NCI-H1417 (cell line): ENCODE measurements at places on chromosomes 7 and 10.

DNA sequence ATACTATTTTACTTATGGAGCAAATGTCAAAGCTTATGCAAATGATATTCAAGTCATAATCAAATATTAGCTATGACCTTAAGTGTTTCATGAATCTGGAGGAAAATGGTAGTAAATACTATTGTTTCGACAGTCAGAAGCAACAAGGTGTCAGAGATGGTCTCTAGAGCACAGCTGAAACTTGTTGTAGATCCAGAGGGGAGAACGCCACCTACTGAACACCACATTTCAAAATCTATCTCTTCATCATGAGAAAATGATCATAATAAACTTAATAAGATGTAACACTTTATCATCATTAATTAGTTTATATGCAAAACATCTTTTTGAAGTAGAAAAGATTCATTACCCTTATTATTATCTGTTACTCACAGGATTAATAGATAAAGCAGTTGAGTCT, 418.7 kb downstream of the GATA3 start:
- DNase-seq = no peak

- DNase-seq = no peak
Observed at GRCh38 chr10:67288688-67289410, 363.0 kb downstream of the LRRTM3 start.

GRCh38 chr7:151631953-151632749, 112.5 kb upstream of the RHEB start:
- peak; percentile 90 for DNase-seq

- no peak for DNase-seq
Observed at GRCh38 chr7:11153694-11154093, 180.0 kb downstream of the PHF14 start.

- no peak for DNase-seq
Observed at GRCh38 chr7:41731493-41732435, 28.9 kb upstream of the INHBA start.

GRCh38 chr7:83873459-83873858, 224.5 kb upstream of the SEMA3E start:
- DNase-seq = no peak

DNA sequence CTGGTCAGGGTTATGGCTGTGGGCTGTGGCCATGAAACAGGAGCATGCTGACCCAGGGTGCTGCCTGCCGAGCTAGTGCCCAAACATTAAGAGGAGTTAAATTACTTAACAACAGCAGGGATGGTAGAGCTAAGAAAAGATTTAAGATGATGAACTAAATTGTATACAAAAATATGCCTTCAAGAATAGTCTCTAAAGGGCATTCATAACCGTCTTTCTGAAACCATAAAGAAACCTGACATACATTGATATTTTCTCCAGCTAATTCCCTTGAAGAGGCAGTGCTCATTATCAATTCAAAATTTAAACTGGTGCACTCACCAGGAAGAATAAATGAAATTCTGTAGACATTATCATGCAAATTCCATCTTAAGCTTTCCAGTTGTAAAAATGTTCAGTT, 265.8 kb upstream of the TAC1 start:
- no peak for DNase-seq

DNA sequence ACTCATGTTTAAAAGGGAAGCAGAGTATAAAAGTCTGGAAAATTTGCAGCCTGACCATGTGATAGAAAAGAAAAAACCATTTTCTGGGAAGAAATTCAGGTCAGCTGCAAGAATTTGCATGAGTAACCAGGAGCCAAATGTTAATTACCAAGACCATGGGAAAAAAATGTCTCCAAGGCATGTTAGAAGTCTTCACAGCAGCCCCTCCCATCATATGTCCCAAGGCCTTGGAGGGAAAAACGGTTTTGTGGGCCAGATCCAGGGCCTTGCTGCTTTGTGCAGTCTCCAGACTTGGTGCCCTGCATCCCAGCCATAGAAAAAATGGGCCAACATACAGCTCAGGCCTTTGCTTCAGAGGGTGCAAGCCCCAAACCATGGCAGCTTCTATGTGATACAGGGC, 1019.6 kb upstream of the SORCS1 start:
- DNase-seq = no peak

- DNase-seq = no peak
Observed at GRCh38 chr7:17488829-17489228, 190.4 kb downstream of the AHR start.

DNA sequence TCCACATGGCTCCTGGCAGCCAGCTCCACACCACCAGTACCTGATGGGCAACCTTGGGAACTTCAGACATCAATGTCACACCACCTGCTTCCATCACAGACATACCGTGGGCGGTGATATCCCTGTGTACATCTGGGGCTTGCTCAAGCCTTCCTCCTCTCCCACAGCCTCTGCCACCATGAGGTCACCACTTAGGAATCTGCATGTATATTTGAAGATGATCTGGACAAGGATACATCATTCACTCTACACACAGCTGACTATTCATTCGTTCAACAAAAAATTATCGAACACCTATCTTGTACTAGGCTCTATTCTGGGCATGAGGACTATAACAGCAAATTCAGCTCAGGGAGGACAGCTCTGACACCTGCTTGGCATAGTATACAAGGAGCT, 6.8 kb downstream of the DLG5 start:
- DNase-seq = no peak

DNA sequence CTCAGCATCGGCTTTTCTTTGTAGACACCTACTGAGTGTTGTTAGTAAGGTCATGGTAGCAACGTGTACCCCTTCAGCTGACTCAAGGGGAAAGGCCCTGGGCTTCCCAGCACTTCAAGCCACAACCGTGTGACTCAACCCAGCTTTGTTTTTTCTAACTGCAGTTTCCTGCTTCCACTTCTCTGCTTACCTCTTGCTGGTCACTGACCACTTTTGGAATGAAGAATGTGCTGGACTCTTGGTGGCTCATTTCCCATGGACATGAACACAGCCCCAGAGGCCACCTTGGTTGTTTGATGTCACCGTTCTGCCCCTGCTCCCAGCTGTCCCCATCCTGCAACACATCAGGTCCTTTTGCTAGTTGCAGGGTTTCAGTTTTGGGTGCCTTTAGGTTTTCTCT, 69.5 kb upstream of the ZNF438 start:
- no peak for DNase-seq

DNA sequence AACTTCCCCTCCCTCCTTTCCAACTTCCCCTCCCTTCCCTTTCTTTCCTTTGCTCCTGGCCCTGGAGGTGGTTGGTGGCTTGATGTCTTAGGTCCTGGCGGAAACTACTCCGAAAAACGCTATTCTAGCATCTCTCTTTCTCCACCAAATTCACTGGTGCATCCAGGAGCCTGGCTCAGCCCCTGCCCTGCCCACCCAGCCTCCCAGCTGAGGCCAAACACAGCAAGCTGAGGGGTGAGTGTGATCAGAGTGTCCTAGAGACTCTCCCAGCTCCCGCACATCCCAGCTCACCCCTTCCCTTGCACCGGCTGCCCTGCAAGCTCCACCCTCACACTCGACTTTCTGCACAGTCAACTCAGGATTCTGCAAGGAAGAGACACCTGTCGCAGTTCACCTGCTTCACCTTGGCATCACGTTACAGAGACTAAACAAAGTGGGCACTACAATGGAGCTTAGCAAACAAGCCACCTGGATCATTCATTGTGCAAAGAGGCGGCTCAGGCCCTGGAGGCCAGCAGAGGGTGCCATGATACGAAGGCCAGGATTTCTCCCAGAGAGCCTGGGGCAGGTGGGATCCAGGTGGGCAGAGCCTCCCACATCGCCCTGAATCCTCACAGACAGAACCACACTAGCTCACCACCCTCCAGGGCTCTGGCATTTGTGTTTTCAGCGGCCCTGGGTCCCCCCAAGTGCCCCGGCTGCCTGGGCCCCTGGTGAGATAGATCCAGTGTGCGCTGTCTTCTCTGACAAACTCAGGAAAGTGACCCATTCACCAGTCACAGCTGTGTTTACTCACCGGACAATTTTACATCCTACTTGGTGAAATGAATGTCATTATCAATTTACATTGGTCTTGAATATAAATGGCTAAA, 169.6 kb downstream of the TCERG1L start:
- DNase-seq = peak; percentile 81

DNA sequence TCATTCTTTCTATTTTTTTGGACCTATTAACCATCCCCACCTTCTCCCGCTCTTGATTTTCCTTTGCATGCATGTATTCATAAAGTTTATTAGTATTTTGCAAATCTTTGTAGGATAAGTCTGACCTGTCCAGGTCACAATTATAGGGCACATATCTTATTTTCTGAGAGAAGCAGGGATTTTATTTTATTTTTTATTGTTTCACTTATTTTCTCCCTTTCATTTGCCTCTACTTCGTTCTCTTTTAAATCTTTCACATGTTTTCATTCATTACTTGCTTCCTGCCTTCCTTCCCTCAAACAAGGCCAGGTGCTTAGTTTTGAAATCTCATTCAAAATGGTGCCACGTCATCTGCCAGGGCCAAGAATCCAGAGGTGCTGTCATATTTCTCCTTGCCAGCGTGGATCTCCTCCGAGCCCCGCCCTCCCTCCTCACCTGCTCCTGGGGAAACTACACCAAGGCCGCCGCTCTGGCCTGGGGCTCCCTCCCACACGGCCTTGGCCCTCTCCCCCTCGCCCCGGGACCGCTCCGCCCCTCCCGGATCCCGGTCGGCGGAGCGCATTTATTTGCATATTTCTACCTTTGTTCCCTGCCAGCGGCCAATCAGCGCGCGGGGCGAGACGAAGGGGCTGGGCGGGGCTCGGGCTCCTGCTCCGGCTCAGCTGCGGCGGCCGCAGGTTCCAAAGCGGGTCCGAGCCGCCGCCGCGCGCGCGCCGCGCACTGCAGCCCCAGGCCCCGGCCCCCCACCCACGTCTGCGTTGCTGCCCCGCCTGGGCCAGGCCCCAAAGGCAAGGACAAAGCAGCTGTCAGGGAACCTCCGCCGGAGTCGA, at the start of gene TSPAN13:
TSPAN13 (plus strand) TSS at position 654 of the 830 bp plus-strand sequence. CDS start 213 bp downstream, outside the sequence.
- peak; percentile 99 for DNase-seq

DNA sequence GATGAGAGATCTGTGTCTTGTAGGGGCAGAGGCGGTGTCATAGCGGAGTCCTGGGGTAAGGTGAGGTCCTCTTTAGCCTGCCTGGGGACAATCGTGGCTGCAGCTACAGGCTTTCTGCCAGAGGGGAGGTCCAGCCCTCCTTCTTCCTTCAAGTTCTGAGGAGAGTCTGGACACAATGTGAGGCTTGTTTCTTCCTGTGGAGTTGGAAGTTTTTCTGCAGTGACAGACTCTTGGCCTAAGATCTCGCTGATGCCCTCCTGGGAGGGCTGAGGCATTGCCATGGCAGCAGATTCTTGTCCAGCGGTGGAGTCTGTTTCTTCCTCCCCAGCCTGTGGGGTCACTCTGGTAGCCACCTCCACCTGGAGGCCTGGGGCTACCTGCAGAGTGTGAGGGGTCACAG, 4.4 kb downstream of the NACAD start:
- DNase-seq = no peak

GRCh38 chr10:112739592-112740353, 210.3 kb upstream of the TCF7L2 start:
- no peak for DNase-seq
